ENCODE measurements at places on chromosomes 12 and 14.

- DNase-seq = no peak
These were observed 22.7 kb upstream of the CORO1C start for GRCh38 chr12:108753976-108754375.

- peak; percentile 88 for DNase-seq
These were observed 121.2 kb downstream of the GPR135 start for GRCh38 chr14:59344016-59344415.

DNA sequence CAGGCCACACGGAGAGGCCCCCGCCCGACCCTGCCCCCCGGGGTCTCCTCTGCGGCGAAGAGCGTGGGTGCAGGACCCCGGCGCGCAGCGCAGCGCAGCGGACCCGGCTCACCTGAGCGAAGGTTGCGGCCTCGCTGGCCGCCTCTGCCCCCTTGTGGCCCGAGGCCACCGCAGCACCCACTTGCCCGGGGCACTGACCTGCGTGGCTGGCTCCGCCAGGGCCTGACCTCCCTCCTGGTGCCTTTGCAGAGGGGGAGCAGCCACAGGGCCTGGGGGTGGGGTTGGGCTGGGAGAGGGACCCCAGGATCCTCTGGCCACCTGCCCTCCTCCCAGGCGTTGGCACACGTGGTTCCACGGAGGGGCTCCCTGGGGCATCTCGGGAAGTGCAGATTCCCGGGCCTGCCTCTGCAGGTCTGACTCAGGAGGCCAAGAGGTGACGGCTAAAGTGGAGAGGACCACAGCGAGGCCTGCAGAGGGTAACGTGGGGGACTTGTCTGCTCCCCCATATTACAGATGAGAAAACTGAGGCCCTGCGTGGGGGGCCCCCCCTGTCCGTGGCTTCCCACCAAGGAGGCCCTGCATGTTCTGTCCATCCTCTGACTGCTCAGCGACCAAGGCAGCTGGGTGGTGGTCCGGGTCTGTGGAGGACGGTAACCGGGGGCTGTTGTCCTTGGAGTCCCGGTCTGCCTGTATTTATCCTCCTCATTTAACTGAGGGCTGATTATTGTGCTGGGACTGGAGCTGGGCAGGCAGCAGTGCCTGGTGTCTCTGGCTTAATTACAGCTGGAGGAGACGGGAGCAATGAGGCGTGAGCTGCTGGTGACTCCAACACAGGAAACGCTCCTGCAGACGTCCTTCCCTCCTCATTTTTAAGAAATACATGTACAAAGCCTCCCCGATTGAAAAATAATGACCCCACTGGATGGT is 67.9 kb upstream of the BEGAIN start:
- DNase-seq = peak; percentile 42

- DNase-seq = no peak
These were observed 19.8 kb downstream of the KDM2B start for GRCh38 chr12:121561009-121561395.

- peak; percentile 91 for DNase-seq
These were observed at the start of gene NRXN3 for GRCh38 chr14:78170203-78170602. NRXN3 (plus strand) TSS chr14:78170373; CDS start chr14:78243094, 72,721 bp downstream.

Data from DMS79 treated with DMSO at 0.1 percent for 48 hours (cell line).